T-helper 2 cell treated with Interferon-gamma antibody and Interleukin-4, amounts not matched to agents 5 μg/mL and 100 μg/mL, for 36 hours (primary cell): ENCODE measurements at places on chromosomes 5 and 9.

- no peak for DNase-seq
Measured at GRCh38 chr5:177537389-177538361, 16.7 kb downstream of the FAM193B start.

GRCh38 chr9:99895510-99895909, 10.9 kb upstream of the STX17 start:
- no peak for DNase-seq

DNA sequence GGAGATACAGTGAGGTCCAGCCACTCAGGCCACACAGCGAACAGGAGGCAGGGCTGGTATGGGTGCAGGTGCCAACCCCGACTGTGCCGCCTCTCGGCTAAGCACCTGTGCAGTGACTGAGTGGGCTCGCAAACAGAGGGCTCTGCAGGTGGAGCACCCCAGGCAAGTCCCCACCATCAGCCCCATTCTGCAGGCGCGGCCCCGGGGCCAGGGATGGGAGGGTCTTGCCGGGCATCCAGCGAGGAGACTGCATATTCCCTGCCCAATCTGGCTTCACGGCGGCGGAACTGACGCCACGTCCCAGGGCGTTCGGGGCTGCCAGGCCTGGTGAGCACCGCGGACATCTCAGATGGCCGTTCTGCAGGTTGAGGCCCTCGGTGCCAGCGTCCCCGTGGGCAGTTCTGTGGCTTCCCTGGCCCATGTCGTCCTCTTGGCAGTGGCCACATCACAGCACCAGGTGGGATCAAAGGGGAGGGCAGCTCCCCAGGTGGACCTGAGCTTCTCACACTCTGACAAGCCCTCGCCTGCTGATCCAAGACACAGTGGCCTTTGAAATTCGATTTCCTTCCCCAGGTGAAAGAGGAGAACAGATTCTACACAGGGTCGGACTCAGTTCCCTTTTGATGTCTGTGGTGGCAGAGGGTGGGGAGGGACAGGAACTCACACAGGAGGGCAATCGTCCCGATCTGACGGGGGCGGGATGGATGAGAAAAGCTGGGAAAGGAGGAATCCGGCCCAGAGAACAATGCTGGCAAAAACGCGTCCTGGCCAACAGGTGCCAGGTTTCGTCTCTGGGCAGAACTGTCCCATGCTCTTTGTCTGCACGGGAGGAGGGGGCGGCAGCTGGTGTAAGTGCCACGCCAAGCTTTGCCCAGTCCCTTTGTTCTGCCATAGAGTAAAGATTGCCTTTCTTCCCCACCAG, 18.8 kb downstream of the DBH start:
- no peak for DNase-seq

DNA sequence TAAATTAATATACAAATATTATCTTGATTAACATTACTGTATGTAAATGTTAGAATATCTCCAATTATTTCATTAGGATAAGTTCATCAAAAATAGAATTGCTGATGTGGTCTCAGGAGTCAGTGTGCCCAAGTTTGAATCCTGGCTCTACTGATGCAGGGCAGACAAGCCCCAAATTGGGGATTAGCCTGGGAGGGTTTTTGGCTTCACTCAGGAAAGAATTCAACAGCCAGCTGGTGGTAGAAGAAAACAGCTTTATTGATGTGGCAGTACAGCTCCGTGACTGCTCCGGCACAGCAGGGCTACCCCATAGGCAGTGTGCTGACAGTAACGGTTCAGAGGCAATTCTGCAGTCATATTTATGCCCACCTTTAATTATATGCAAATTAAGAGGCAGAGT, 32.5 kb downstream of the COL27A1 start:
- no peak for DNase-seq

DNA sequence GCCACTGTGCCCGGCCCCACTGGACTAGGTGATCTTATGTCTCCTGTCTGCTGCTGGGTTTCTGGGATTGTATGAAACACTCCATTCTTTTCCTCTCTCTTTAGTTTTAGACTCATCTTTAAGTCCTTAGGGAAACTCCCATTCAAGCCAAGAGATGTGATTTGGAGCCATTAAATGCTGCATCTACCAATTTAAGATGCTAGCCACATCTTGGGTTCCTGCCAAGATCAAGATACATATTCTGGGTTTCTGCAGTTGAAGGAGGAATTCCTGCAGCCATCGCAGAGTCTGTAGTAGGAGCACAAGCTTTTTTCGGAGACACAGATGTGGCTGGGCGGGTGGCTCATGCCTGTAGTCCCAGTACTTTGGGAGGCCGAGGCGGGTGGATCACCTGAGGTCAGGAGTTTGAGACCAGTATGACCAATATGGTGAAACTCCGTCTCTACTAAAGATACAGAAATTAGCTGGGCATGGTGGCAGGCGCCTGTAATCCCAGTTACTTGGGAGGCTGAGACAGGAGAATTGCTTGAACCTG, 23.2 kb downstream of the STXBP1 start:
- DNase-seq, result no peak

DNA sequence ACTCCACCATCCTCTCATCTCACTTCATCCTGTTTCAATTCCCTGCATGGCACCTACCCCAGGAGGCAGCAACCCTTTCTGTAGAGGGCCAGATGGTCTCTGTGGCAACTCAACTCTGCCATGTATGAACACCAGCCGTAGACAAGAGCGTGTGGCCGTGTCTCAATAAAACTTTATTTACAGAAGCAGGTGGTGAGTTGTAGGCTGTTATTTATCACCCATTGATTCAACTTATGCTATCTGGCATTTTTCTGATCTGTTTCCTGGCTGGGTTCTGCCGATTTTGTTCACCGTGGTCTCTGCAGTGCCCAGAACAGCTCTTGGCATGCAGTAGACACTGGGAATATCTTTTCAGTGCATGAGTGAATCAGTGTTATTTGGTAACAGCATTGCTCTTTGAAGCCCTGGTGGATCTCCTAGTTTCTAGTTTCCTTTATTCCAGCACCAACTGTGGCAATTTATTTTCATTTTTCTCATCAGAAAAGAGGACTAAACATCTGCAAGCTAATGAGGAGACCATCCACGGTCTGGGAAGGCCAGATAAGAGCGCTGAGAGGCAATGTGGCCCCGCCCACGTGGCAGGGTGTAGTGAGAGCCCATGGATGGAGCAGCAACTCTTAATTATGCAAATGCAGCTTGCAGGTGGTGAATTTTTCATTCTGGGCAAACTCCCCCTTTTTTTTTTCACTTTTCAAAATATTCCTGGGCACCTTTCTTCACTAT, 77.9 kb downstream of the CTSL start:
- no peak for DNase-seq

GRCh38 chr5:101929628-101930027, 366.5 kb downstream of the SLCO4C1 start:
- DNase-seq, result no peak

GRCh38 chr5:60163762-60164161, 270.2 kb upstream of the PDE4D start:
- DNase-seq, result no peak

- no peak for DNase-seq
Measured at GRCh38 chr5:8329773-8330172, 460.8 kb downstream of the MTRR start.

- DNase-seq, result peak; percentile 27
Measured at GRCh38 chr9:126499005-126499910, 114.5 kb upstream of the LMX1B start.

- DNase-seq, result no peak
Measured at GRCh38 chr9:137021568-137021978, 6.5 kb downstream of the ABCA2 start.

DNA sequence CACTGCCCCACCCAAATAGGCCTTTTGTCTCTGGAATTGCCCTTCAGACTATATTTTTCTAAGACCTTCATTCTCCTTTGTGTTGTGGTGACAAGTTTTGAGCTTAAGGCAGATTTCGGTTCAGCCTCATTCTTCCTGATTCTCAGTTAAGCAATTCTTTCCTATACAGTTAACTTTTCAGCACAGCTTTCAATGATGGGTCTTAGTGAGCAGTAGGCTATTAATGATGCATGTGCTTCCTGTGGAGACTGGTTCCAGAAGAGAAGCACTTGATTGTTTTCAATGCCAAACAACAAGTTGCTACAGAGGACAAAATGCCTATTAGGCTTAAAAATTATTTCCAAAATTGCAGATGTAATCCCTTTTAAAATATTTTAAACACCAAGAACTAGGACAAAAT, 47.7 kb upstream of the TLX3 start:
- DNase-seq, result no peak

GRCh38 chr9:206481-206880, 8.2 kb upstream of the DOCK8 start:
- no peak for DNase-seq

DNA sequence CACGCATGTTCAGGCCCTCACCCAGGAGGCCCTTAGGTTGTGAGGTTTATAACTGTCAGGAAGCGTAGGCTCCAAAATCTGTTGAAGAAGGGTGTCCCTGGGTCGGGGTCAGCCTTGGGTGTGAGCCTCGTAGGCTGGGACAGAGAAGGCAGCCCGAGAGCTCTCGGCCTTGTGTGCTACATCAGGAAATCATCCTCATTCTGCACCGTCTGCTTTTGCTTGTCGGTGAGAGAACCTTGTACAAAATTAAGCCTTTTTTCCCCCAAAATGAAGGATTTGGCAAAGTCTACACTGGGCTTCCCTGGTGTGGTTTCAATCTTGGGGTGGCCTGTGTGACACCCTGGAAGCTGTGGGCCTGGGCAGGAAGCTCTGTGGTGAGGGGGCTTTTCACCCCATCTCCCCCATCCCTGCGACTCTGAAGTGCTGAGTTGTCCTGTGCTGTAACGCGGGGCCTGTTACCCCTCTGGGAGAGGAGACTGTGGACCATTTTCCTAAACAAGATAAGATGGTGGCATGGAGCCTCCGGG, 55.3 kb downstream of the AHRR start:
- DNase-seq, result peak; percentile 3

DNA sequence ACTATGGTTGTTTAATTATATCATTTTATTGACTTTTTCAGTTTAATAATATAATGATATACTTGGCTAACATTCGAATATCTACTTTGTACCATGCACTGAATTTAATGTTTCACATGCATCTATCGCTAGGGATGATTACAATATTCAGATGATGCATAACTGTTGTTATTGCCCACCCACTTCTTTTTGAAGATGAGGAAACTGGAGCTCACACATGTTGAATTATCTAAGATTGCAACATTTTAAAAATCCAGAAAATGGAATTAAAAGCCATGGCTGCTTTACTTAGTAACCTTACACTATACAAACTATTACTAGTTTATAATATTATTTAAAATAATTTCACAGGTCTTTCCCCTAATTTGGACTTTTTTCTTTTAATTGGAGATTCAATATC, 171.7 kb downstream of the TLR4 start:
- DNase-seq, result no peak

- DNase-seq, result no peak
Measured at GRCh38 chr9:84597131-84597530, 72.4 kb upstream of the NTRK2 start.

- no peak for DNase-seq
Measured at GRCh38 chr5:127909066-127909465, 174.5 kb upstream of the SLC12A2 start.

GRCh38 chr9:69265891-69266290, 59.1 kb upstream of the ENTREP1 start:
- no peak for DNase-seq

- DNase-seq, result no peak
Measured at GRCh38 chr9:110135846-110136245, 72.1 kb downstream of the C9orf152 start.

- DNase-seq, result no peak
Measured at GRCh38 chr5:65862384-65862783, 64.0 kb upstream of the ERBIN start.

GRCh38 chr9:70121818-70122436, 78.3 kb downstream of the MAMDC2 start:
- no peak for DNase-seq

DNA sequence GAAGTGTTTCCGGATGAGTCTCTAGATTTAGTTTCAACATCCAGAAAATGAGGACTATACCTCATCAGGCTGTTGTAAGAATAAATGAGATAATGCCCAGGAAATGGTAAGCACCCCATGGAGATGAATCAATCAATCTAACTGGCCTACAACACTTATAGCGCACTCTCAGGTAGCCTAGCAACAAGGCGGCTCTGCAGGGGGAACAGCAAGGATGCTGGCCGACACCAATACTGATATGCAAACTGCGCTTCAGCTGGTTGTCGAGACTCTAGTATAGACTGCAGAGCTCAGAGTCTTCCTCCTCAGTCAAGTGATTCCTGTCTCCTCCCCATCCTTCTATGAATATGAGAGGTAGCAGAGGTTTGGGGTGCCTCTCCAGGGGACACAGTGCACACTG, 218.8 kb upstream of the WWC1 start:
- DNase-seq, result no peak

- no peak for DNase-seq
Measured at GRCh38 chr5:52783226-52783959, 4.3 kb upstream of the ITGA1 start.

DNA sequence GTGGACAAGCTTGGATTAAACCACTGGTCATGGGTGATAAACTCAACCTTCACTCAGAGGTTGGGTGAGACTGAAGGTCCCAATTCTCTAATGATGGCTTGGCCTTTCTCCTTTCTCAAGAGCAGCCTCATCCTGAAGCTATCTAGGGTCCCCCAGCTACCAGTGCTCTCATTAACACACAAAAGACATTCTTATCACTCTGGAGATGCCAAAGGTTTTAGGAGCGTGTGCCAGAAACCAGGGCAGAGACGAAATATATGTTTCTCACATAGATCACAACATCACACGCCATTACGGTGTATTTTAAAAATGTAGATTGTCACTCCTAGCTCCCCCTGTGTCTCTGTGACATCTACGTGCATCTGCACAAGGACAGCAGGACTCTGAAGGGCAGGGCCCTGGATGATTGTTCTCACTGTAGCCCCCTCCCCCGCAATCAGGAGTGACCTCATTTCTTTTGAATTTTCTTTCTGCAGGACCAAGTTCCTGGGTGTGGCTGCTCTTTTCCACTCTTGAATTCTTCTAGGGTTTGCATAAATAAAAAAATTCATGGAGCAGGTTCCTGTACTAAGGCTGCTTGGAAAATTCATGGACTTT, 311.3 kb downstream of the GADD45G start:
- no peak for DNase-seq

DNA sequence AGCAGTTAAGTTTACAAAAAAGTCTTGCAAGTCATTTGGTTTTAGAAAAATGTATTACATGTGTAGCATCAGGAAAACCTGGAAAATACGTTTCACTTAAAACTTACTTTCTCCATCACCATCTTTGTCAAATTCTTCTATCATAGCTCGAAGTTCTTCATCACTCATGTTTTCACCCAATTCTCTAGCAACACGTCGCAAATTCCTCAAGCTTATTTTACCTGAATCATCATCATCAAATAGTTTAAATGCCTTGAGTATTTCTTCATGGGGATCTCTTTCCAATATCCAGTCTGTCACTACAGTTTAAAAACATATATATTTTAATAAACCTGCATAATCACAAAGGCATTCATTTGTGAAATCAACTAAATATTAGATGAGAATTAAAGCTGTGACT, 10.3 kb downstream of the CETN3 start:
- DNase-seq, result no peak

GRCh38 chr5:16642867-16643266, 26.1 kb upstream of the RETREG1 start:
- no peak for DNase-seq

- no peak for DNase-seq
Measured at GRCh38 chr5:31934156-31934555, 240.0 kb downstream of the GOLPH3 start.

- no peak for DNase-seq
Measured at GRCh38 chr9:19807182-19807892, 18.5 kb upstream of the SLC24A2 start.

- DNase-seq, result no peak
Measured at GRCh38 chr5:81371354-81371876, 22.5 kb downstream of the ACOT12 start.

- no peak for DNase-seq
Measured at GRCh38 chr9:87771316-87772006, 45.5 kb downstream of the CTSL start.
